ENCODE measurements at places on chromosomes 2 and 18.

GRCh38 chr18:62165583-62165982 lies 21.3 kb downstream of the PIGN start:
- no peak for DNase-seq

DNA sequence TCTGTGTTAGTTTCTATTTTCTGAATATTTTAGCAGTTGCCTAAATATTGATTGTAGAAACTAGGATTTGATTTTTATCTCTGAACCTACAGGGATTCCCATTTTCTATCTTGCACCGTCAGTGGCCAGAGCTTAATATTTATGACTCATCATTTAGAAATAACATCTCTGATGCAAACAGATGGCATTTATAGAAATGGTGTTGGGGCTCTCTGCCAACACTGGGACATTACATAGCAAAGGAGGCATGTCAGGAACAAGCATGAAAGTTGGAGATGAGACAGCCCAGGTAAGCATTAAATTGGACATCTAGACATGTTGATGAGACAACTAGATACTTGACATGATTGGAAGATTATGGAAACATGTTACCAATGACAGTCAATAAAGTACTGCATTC lies 165.3 kb upstream of the SYT4 start:
- DNase-seq = no peak

DNA sequence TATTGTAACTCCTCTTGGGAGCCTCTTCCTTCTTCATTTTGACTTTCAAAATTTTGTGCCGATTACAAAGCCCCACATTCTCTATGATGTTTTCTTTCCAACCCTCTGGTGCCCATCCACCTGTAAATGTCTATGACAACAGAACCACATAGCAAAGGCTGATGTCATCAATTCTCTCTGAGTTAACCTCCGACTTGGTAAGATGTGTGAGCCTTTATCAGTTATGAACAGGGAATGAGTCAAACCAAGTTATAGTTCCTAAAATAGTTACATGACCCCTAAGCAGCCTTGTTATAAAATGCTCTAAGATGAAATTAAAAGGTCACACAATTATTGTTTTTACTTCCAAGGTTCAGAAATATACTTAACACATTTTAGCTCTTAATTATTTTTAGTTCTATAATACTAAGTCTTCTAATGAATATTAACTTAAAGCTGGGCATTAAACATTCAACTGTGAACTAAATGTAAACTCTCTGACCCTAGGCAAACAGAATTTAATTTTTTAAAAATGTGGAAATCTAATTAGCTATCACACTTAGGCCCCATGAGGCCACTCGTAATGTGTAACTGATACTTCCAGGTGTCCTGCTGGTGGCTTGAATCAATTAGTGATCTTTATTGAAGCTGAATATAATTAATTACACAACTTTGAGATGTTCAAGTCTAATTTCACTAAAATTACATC lies 102.3 kb upstream of the CYRIA start:
- DNase-seq = no peak

GRCh38 chr2:156864753-156865152 lies 392.8 kb upstream of the GALNT5 start:
- DNase-seq = no peak

- no peak for DNase-seq
Observed at GRCh38 chr2:19120941-19121750, 237.3 kb downstream of the OSR1 start.

DNA sequence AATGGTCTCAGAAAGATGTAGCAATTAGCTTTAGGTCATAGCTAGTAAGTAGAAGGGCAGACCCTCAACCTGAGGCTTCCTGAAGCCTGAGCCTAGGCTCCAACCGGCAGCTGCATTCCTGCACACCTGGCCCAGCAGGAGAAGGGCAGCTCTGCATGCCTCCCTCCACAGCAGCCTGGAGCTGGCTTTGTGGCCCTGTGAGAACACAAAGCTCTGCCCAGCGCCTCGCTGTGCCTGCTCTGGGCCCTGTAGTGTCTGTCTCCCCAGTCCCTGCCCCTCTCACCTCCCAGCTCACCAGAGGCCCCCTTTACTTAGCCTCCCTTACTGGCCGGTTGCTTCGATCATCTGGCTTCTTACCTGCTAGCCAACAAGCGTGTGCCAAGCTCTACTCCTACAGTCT lies 6.7 kb downstream of the TMEM214 start:
- DNase-seq = no peak
